NCI-H187 (cell line): ENCODE measurements at places on chromosomes 4 and X.

GRCh38 chrX:69197690-69198089 is 32.4 kb upstream of the PJA1 start:
- no peak for DNase-seq

- DNase-seq = no peak
These were observed 15.7 kb upstream of the TET2 start for GRCh38 chr4:105130945-105131344.

GRCh38 chrX:56130031-56130430 is 102.1 kb upstream of the KLF8 start:
- no peak for DNase-seq

- no peak for DNase-seq
These were observed 12.6 kb downstream of the SRD5A3 start for GRCh38 chr4:55358668-55359067.

- DNase-seq = no peak
These were observed 71.8 kb upstream of the GPR34 start for GRCh38 chrX:41616935-41617334.

DNA sequence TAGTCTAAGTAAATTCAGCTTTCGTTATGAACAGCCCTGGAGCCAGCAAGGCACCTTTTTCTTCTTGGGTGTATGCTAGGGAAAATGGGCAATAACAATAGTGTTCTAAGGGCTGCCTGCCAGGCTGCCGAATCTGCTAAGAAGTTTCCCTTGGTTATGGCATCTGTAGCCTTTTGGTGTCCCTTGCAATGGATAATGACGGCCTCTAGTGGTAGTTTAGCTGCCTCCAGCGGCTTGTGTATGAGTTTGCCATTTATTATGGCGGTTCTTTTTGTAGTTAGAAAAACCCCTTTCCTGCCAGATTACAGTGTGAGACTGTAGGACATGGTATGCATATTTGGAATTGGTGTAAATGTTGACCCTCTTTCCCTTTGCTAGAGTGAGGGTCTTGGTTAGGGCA is 78.9 kb upstream of the SPIN4 start:
- no peak for DNase-seq

DNA sequence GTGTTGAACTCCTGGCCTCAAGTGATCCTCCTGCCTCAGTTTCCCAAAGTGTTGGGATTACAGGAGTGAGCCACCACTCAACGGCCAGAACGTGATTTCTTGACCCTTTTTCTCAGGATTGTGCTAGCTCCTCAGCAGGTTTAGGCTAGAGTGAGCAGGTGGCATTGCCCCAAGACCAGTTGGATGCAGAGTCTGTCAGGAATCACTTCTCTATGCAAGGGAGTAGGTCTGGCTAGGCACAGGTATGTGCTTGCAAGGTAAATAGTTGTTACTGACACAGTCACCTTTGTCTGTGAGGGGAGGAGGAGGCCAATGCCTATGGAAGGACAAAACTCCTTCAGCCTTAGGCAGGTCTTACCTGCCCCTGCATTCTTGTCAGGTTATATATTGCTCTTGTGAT is 24.2 kb downstream of the SLC25A5 start:
- no peak for DNase-seq

- DNase-seq = no peak
These were observed 60.5 kb upstream of the UGT8 start for GRCh38 chr4:114538012-114538617.

- DNase-seq = no peak
These were observed 24.9 kb downstream of the RNF128 start for GRCh38 chrX:106751407-106751806.

GRCh38 chrX:15017491-15017890 is 144.3 kb downstream of the MOSPD2 start:
- no peak for DNase-seq

DNA sequence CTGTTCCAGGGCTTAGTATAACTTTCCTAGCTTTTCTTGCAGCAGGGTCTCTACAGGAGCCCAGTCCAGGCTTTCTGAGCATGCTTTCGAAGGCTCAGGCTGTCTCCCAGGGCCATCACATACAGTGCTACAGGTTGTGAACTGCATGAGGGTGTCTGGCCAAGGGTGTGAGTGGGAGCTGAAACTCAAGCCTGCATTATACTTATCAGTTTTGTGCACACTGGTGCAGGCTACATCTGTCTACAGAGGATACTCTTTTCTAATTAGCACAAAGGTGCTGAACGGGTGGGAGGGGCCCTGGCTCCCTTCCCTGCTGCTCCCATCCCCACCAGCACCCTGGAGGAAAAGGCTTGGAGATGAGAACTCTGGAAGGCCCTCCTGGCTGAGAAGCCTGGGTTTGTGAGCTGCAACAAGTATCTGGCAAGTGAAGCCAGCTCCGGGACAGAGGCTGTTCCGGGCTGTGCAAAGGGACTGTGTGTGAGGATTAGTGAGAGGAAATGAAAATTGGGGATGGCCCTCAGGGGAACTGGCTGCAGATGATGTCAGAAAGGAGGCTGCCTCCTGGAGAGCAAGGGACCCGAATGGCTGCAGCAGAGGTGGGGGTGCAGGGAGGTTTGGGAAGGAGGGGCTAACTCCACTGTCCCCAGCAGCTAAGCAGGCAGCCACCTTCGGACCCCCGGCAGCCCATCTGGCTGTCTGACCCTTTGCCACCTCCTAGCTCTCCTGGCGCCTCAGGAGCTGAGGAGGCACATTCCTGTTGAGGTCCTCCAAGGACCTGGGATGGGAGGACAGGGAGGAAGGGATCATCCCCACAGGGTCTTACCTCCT is 68.5 kb downstream of the EFNB1 start:
- no peak for DNase-seq

DNA sequence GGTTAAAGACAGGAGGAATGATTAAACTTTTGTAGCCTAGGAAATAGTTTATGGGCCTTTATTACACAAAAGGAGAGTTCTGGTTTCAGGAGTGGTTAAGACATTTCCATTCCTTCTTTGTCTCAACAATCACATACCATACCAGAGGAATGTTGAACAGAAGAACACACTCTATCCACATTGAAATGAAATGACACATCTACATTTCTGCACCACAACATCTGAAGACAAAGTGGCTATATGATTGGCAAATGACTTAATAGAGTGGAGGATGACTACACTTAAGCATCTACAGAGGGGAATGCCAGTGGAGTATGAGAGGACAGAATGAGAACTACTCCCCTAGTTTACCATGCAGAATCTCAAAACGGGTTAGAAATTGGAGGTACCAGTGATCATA is 8.0 kb downstream of the CYP2U1 start:
- no peak for DNase-seq

- DNase-seq = no peak
These were observed 851 bp downstream of the POLR2B start for GRCh38 chr4:56979421-56980072.

DNA sequence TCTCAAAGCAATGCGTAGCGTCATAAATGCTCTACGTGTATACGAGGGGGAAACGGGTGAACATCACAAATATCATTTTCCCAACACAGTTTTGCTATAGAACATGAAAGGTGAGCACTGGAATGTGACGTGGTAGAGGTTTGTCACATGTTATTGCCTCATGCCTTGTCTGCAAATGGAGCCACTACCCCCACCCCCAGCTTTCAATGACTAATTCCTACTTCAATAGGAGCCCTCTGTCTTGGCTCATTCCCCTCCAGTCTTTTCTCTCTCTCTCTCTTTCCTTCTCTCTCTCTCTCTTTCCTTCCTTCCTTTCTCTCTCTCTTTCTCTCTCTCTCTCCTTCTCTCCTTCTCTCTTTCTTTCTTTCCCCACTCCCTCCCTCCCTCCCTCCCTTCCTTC is 127.0 kb downstream of the STOX2 start:
- DNase-seq = no peak

DNA sequence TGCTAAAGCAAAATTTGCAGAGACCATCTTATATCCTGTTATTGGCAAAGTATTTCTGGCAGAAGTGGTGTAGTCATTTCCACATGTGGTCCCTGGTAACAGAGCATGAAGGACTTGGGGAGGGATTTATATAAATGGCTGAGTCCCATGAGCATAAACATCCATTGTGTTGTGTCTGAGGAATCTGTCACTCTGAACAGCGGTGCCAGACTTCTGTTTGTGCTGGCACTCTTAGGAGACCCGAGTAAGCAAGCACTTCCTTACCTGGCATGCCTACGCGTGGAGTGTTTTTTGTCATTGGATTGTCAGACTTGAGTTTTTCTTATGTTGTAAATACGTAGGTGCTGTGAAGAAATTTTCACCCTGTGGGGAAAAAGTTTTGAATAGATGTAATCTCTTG is 285.9 kb downstream of the ARHGAP10 start:
- no peak for DNase-seq

- no peak for DNase-seq
These were observed 8.5 kb downstream of the TAFAZZIN start for GRCh38 chrX:154419688-154420401.

- DNase-seq = no peak
These were observed 696.9 kb downstream of the PCDH7 start for GRCh38 chr4:31417040-31417439.

GRCh38 chr4:177945268-177945667 is 503.0 kb upstream of the AGA start:
- no peak for DNase-seq

DNA sequence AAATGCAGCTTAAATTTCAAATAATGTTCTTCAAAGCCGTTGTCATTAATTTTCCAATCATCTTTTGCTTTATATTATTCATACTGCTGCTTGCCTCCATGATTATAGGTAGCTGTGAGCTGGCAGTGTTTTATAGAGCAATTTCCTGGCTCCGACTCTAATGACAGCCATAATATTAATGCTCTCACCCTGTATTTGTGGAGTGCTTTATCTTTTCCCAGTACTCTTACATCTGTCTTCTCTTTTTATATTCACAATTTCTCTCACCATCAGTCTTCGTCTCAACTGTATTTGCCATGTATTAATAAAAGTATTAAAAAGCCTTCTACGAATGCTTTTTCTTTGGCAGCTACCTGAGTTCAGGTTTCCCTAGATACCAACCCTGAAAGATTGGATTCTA is 21.0 kb downstream of the ATXN3L start:
- no peak for DNase-seq

GRCh38 chr4:43763029-43763610 is 685.5 kb downstream of the KCTD8 start:
- DNase-seq = no peak

GRCh38 chrX:1661922-1662221 is 47.0 kb downstream of the ASMT start:
- no peak for DNase-seq

DNA sequence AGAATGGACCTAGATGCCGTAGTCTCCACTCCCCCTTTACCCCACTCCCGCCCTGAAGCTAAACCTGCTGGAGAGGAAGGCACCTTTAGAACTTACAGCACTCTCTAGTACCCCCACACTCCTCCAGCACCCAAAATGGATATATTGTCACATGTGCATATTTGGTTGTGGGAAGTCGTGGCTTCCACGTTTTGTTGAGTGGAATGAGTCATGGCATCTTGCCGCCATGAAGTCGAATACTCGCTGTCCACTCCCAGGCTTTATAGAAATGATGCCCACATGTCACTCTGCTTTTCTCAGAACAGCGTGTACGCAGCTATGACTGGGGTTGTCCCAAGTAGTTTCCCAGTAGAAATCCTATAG is 545 bp downstream of the ABCE1 start:
- no peak for DNase-seq

DNA sequence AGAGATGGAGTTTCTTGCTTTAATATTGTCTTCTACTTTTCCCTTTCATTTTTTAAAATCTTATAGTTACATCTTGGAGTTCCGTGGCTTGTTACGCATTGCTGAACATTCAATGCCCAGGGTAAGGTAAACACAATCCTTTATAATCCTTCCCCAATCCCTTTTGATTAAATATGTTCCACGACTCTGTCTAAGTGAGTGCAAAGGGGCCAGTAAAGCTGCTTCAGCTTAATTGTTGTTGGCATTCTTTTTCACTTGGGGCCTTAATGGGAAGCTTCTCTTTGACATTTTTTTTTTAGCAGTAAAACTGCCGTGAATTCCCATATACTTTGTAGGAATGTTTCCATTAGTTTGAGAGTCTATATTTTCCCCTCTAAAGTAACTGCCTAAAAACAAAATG is 1028.1 kb downstream of the C4orf33 start:
- no peak for DNase-seq

DNA sequence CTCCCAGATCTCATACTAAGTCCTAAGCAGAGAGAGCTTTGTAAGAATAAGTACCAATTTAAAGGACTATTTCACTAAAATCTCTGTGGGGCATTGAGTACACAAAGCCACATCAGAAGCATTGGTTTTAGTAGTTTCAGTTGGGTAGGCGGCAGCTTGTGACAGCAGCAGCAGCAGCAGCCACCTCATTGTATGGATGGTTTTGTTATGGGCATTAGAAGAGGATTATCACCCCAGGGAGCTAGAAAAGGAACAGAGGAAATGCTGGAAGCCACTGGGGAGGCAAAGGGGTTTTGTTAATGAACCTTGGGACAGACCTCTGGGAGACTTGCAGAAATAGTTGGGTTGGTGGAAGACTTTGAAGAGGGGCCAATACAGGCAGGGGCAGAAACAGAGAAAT is 93.9 kb upstream of the FRMPD3 start:
- no peak for DNase-seq

GRCh38 chr4:185113340-185113739 is 29.7 kb upstream of the SLC25A4 start:
- DNase-seq = no peak

GRCh38 chr4:185283723-185284122 is 74.3 kb downstream of the SNX25 start:
- DNase-seq = no peak

- peak; percentile 26 for DNase-seq
These were observed 26.8 kb upstream of the BOD1L1 start for GRCh38 chr4:13654162-13654797.

DNA sequence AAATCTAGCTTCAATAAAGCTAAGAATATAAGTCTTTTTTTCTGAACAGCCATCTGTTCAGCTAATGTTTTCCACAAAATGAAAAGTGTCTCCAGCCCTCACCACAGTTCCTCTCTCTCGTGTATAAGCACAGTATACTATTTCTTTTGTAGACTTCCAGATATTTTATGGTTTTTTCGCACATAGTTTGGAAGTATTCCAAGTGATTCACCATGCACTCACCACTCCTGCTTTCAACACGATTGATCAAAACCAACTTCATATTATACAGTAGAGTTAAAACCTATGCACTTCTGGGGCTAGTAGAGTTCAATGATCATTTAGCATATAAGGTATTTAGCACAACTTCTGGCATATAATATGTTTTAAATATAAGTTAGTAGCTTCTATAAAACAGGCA is 105.8 kb upstream of the DCAF12L1 start:
- DNase-seq = no peak

DNA sequence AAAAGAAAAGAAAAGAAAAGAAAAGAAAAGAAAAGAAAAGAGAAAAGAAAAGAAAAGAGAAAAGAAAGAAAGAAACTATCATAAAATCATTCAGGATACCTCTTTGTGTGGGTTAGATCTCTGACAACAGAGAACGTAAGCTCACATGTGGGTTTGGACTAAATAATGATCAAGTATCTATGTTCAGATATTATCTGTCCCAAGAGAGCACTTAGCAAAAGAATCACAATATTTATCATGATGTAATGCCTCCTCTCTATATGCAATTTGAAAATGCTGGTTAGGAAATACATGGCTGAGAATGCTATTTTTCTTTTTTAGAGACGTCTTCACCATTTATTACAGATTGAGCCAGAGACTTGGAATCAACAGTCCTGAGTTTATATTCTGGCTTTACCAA is 191.3 kb downstream of the KCNIP4 start:
- no peak for DNase-seq
